Stomach (tissue), 19 donors: ENCODE measurements at places on chromosomes 4 and X. TPM values are rescaled to one million over a fixed set of nuclear protein-coding genes. Genes with fewer than 3 reads are reported as not detected.

The GAGE12H gene
- not detected for total RNA-seq

The OTC gene
- total RNA-seq, result not detected

The CT45A2 gene
- total RNA-seq, result not detected

The RAP1GDS1 gene
- total RNA-seq, result 25.4 TPM

The GPRASP1 gene
- 16.3 TPM for total RNA-seq

DNA sequence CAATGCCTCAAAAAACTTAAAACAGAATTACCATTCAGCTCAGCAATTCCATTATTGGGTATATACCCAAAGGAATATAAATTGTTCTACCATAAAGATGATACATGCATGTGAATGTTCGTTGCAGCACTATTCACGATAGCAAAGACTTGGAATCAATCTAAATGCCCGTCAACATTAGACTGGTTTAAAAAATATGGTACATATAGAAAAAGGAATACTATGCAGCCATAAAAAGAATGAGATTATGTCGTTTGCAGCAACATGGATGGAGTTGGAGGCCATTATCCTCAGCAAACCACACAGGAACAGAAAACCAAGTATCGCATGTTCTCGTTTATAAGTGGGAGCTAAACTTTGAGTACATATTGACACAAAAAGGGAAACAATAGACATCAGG, 10.9 kb upstream of the SYNPO2 start:
- H3K4me3 ChIP-seq, result no peak overlapping the region
- H3K36me3 ChIP-seq, result no peaks in the 10 kb centered on the region
- DNase-seq, result no peak
- no peaks in the 10 kb centered on the region for H3K4me1 ChIP-seq
- no peak overlapping the region for H3K27ac ChIP-seq
- no peaks in the 10 kb centered on the region for H3K27me3 ChIP-seq

DNA sequence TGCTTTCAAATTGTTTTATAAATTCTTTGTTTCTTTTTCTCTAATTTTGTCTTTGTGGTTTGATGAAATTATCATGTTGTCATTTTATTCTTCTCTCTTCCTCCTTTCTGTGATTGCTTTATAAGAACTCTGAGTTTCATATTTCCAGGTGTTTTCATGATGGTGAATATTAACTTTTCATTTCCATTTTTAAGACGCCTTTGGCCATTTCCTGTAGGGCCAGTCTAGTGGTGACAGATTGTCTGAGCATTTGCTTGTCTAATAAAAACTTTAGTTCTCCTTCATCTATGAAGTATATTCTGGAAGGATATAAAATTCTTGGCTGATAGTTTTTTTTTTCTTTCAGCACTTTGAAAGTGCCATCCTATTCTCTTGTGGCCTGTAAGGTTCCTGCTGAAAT, 128.1 kb downstream of the FAM13A start:
- no peaks in the 10 kb centered on the region for H3K27me3 ChIP-seq
- H3K36me3 ChIP-seq, result no peaks in the 10 kb centered on the region
- H3K4me3 ChIP-seq, result no peak overlapping the region
- no peak for DNase-seq

DNA sequence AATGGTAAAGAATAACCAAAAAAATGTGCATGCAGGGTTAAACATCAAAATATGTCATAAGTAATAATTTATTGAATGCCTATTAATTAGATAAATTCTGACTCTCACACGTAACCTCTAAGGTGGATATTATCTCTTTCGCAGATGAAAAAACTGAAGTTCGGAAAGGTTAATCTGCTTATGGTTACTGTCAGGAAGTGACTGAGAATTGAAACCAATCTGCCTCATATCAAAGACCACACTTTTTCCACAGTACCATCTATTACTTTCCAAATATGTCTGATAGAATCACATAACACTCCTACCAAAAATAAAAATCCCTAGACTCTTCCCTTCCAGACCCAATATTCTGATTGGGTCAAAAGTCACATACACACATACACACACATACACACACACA, 6.2 kb downstream of the CHIC2 start:
- no peak for DNase-seq
- no peaks in the 10 kb centered on the region for H3K27me3 ChIP-seq
- H3K4me3 ChIP-seq, result no peak overlapping the region
- no peak overlapping the region for H3K27ac ChIP-seq
- H3K4me1 ChIP-seq, result peaks cover 89% of the 10 kb centered on the region

- peaks cover 17% of the 10 kb centered on the region for H3K36me3 ChIP-seq
- H3K27ac ChIP-seq, result peak overlapping the region; percentile 99
- no peaks in the 10 kb centered on the region for H3K4me1 ChIP-seq
Measured at GRCh38 chrX:47145395-47146120, 537 bp downstream of the RBM10 start.

DNA sequence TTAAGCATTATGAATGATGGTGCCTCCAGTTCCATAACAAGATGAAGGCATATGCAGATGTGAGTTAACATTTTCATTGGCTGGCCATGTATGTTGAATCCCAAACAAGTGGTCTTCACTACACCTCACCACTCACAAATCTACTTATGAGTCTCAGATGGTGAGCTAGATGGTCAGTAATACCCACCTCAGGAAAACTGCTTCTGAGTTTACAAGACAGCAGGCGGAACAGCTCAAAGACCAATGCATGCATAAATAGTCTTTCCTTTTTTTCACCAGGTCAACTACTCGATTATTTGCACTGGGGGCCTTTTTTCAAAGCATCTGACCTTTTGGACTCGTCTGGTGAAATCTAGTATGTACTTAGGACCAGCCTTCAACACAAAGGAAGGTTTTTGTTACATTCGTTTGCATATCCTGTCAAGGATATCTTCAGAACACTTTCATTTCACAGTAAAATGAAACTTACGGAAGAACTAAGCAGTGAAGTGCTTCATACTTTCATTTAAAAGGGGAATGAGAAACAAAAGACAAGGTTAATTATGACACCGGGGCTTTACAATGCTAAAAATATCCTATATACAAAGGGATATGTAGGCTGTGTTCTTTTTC, 23.1 kb upstream of the TLR7 start:
- peak; percentile 50 for DNase-seq
- no peaks in the 10 kb centered on the region for H3K36me3 ChIP-seq
- no peak overlapping the region for H3K27ac ChIP-seq
- no peaks in the 10 kb centered on the region for H3K4me1 ChIP-seq
- no peak overlapping the region for H3K4me3 ChIP-seq

DNA sequence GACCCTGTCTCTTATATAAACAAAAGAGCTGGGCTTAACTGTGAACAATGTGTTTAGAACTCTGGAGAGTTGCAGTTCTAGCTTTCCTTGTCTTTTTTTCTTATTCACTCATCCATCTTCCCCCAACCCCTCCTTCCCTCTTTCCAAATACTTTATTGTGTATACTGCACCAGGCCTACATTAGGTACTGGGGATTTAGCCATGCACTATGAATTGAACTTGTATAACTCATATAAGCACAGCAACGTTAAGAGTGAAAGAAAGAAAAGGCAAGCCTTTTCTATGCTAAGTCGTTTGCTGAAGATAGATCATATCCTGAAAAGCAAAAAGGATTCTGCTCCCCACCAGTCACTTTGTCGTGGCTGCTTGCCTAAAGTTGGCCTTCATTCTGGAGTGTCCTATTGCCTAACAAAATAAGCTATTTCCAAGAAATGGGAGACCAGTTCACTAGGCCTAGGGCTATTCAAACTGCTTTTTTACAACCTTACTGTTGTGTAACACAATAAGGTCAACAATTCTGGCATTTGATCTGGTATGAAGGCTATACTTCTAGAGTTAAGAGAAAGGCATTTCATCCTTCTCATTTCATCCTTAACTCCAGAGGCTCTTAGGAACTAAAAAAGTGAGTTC, 32.2 kb downstream of the CCNI start:
- no peak for DNase-seq
- no peak overlapping the region for H3K4me3 ChIP-seq
- H3K4me1 ChIP-seq, result peaks cover 15% of the 10 kb centered on the region
- no peaks in the 10 kb centered on the region for H3K27me3 ChIP-seq
- H3K27ac ChIP-seq, result peak overlapping the region; percentile 31

GRCh38 chr4:83110970-83111750, 3.4 kb downstream of the PLAC8 start:
- no peaks in the 10 kb centered on the region for H3K36me3 ChIP-seq
- no peaks in the 10 kb centered on the region for H3K27me3 ChIP-seq
- DNase-seq, result no peak
- peak overlapping the region; percentile 51 for H3K4me3 ChIP-seq
- peaks cover 39% of the 10 kb centered on the region for H3K4me1 ChIP-seq

DNA sequence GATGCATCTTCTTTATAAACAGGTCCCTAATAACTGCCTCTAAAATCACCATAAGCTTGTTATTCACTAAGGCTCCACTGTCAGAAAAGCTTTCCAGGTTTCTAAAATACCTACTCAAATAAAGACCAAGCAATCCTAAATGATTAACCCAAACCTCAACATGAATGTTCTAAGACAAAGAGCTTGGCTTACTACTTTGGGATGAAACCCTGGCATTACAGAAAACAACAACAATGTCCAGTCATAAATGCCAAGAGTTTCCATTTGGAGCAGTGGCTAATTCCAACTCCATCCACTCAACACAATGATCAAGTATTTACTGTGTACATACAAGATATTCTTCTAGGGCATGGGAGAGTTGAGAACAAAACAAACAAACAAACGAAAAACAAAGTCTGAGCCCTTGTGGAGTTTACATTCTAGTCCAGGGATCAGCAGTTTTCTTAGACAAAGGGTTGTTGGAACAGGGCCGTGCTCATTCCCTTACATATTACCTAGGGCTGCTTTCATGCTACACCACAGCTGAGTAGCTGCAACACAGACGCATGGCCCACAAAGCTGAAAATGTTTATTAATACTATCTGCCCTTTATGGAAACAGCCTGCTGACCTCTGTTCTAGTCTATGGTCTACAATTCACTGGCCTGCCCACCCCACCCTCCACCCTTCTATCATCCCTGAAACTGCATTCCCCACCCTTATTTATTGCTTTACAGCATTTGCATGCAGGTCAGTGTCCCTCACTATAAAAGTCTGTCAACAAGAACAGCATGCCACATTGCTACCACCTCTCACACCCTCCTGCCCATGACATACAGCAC, 23.7 kb downstream of the ABCG2 start:
- H3K27me3 ChIP-seq, result no peaks in the 10 kb centered on the region
- H3K4me3 ChIP-seq, result no peak overlapping the region
- no peak for DNase-seq
- no peaks in the 10 kb centered on the region for H3K4me1 ChIP-seq
- H3K36me3 ChIP-seq, result no peaks in the 10 kb centered on the region

DNA sequence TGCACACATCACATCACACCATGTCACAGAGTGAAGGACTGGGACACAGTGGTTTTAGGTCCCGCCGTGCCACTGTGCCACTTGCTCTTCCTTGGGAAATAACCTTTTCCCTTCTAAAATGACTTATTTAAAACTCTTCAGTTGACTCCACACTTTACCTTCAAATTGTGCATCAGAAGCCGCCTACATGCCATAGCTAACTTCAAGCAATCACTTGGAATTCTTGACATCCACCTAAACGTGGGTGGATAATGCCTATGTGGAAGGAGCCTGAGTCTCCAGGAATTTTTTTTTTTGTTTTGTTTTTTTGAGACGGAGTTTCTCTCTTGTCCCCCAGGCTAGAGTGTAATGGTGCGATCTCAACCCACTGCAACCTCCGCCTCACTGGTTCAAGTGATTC, 777.4 kb upstream of the TENM3 start:
- DNase-seq, result no peak
- no peaks in the 10 kb centered on the region for H3K4me1 ChIP-seq
- H3K27me3 ChIP-seq, result no peaks in the 10 kb centered on the region
- H3K36me3 ChIP-seq, result no peaks in the 10 kb centered on the region
- H3K27ac ChIP-seq, result no peak overlapping the region

DNA sequence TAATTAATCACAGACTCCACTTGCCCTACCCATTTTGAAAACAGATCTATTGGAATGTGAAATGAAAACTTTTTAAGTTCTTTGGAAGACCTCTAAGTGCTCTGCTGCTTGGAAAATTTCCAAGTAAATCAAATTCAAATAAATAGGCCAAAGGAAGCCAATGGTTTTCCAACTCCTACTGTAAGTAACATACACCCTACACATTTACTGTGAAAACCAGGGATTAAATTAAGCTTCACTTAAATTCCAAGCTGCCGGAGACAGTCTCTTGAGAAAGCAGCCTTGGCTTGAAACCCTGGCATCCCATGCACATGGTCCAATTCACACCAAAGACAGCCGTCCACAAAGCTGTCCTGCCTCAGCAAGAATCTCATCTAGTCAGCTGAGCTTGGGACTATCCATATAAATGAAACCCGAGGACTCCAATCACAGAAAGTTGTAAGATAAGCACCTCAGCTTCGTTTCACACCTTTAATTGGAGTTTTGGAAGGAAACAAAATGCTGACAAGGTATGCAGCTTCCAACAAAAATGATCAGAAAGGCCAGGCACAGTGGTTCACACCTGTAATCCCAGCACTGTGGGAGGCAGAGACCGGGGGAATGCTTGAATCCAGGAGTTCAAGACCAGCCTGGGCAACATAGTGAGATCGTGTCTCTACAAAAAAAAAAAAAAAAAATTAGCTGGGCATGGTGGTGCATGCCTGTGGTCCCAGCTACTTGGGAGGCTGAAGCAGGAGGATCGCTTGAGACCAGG, 88.6 kb downstream of the APBB2 start:
- H3K36me3 ChIP-seq, result no peaks in the 10 kb centered on the region
- peak; percentile 42 for DNase-seq
- no peak overlapping the region for H3K27ac ChIP-seq
- no peak overlapping the region for H3K4me3 ChIP-seq

DNA sequence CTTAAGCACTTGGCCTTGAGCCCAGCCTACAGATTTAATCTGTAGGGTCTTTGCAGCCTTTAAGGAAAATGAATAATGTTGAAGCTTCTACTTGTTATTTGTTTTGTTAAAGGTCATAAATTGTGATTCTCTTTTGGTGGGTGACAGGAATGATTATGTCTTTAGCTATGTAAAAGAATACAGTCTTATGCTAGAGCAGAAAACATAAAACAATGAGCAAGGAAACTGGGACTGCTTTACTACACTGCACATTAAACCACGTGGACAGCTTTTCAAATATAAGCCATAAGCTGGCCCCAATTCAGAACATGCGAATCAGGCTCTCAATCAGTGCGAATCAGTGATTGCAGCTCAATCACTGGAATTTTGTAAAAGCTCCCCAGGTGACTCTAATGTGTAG, 40.9 kb upstream of the TBC1D19 start:
- no peaks in the 10 kb centered on the region for H3K4me1 ChIP-seq
- peak; percentile 46 for DNase-seq
- H3K27me3 ChIP-seq, result no peaks in the 10 kb centered on the region
- no peaks in the 10 kb centered on the region for H3K36me3 ChIP-seq
- H3K4me3 ChIP-seq, result no peak overlapping the region

DNA sequence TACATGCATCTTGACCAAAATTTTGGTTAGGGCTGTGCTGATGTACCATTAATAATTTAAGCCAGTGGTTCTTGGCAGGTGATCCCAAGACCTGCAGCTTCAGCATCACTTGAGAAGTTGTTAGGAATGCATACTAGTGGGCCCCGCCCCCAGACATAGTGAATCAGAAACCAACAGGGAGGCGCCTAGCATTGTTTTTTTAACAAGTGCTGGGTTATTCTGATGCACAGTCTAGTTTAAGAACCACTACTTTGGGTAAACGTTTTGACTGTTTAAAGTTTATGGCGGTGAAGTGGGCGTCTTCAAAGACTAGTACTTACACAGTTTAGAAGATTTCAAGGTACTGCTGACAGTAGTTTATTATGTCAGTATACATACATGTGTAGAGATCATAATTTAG, 23.6 kb downstream of the FAM199X start:
- no peak overlapping the region for H3K4me3 ChIP-seq
- H3K4me1 ChIP-seq, result no peaks in the 10 kb centered on the region
- H3K36me3 ChIP-seq, result peaks cover 65% of the 10 kb centered on the region
- H3K27ac ChIP-seq, result no peak overlapping the region
- no peaks in the 10 kb centered on the region for H3K27me3 ChIP-seq

GRCh38 chr4:108458681-108459080, 161.7 kb upstream of the RPL34 start:
- no peak for DNase-seq
- no peak overlapping the region for H3K4me3 ChIP-seq
